Activated CD8-positive, alpha-beta memory T cell treated with anti-CD3 and anti-CD28 coated beads for 1 hour (primary cell): ENCODE measurements at places on chromosomes 4 and X.

DNA sequence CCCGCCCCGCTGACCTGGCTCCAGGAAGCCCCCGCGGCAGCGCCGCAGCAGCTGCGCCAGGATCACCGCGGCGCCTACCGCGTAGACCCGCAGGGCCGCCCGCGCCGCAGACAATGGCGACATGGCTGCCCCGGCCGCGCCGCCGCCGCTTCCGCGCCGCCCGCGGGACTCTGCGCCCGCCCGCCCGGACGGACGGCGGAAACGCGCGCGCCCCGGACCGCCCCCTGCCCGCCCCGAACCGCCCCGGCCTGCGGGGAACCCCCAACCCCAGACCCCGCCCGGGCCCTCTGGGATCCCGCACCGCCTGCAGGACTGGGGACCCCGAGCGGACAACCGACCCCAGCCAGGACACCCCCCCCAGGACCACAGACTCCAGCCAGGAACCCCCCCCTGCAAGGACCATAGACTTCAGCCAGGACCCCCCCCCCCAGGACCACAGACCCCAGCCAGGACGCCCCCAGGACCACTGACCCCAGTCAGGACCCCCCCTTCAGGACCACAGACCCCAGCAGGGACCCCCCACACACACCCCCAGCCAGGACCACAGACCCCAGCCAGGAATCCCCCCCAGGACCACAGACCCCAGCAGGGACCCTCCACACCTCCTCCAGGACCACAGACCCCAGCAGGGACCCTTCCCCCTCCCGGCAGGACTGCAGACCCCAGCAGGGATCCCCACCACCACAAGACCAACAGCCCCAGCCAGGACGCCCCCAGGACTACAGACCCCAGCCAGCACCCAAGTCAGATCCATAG lies at the start of the genes DHRSX and ZBED1:
DHRSX (minus strand) TSS at position 174 of the 756 bp plus-strand sequence; CDS start at position 123, 51 bp downstream.
ZBED1 (minus strand) TSS at position 174 of the 756 bp plus-strand sequence. CDS start 10,257 bp downstream, outside the sequence.
- no peak for DNase-seq

- no peak for DNase-seq
These were observed 124.1 kb upstream of the TBL1X start for GRCh38 chrX:9340598-9341290.

DNA sequence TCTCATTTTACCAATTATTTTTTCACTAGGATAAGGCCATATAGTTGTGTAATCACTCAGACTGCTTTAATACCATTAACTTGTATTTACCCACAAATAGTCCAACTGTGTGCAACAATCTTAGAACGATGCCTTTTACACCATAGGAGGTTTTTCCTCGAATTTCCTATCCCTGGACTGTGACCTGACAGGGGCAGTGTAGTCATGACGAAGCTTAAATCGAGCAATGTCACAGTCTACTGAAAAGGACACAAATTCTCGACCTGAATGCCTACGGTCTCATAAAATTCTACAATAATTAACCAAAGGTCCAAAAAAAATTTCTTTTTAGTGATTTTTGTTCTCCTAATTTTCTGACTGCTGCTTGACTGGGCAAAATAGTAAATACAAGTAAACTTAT lies 208.9 kb downstream of the ADAMTS3 start:
- DNase-seq, result no peak

- DNase-seq, result no peak
These were observed 143.9 kb downstream of the BCOR start for GRCh38 chrX:39953879-39954278.

- no peak for DNase-seq
These were observed 33.1 kb downstream of the SYNPO2 start for GRCh38 chr4:118921786-118922185.
